ENCODE measurements at places on chromosomes 2 and 18.

DNA sequence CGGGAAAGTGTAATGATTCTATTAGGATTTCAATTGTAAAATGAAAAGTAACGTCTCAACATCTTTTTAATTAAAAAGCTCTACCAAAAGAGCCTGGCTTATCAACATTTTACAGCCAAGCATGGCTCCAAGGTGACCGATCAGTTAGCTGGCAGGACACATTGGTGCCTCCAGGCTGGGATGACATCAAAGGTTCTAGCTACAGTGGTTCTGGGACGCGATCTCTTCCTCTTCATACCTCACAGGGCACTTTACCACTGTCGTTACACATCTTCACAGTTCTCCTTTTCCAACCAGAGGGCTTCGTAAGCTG is 693 bp downstream of the ORC2 start:
- no peak for DNase-seq

- DNase-seq = no peak
Measured at GRCh38 chr2:69911985-69912563, 2.8 kb upstream of the MXD1 start.

- DNase-seq = peak; percentile 60
Measured at GRCh38 chr18:74963820-74964446, 245.0 kb downstream of the PTGR3 start.

GRCh38 chr18:54945576-54946125 is 13.6 kb downstream of the CCDC68 start:
- no peak for DNase-seq

- no peak for DNase-seq
Measured at GRCh38 chr2:96438589-96438988, 66.6 kb downstream of the NEURL3 start.

GRCh38 chr2:55133467-55134315 is 83.4 kb upstream of the RTN4 start:
- DNase-seq = no peak

GRCh38 chr2:157508676-157509075 is 64.8 kb upstream of the CYTIP start:
- DNase-seq = no peak

DNA sequence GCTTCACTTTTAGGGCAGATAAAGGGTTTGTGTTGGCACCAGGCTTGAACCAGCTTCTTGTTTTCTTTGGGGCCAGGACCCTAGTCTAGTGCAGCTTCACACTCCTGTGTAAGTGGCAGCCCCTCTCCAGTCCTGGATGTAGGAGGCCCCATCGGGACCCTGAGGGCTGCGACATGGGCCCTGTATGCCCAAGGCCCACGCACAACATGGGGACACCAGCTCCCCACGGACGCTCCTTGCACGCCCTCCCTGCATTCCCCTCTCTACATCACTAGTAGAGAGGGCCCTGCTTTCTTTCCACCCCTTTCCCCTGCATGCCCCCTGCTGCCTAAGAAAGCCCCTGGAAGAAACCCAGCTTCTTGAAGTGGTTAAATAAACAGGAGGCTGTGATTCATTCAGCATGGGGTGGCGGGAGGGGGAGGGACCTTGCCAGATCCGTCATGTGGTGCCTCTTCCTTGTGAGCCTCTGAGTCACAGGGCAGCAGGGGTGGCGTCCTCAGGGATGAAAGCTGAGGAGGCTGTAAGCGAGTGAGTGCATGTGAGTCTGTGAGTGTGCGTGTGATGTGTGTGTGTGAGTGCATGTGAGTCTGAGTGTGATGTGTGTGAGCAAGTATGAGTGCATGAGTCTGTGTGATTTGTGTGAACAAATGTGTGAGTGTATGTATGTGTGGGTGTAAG is 42.5 kb downstream of the COPS8 start:
- no peak for DNase-seq

DNA sequence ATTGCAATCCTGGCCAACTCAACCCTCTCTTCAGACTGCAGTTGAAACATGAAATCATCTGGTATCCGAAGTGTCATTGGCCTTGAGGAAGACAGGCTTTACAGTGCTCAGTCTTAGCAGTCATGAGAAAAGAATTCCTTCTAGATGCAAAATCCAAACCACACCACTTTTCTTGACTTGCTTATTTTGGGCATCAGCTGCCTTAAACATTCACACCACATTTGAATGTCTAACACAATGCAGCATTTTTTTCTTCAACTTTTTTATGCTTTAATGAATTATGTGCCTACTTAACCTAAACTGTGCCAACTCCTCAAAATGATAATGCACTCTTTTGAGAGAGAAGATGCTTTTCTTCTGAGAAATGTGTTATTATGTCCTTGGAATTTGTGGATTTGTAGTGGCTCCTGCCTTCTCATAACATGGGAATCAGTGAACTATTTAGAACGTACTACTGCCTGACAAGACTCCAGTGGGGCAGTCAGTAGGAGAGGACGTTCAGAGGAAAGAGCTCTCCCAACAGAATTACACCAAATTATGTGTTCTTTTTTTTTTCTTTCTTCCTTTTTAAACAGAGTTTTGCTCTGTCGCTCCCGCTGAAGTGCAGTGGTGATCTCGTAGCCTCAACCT is 3.2 kb upstream of the FAM98A start:
- DNase-seq = no peak

- DNase-seq = no peak
Measured at GRCh38 chr2:177275743-177276055, 11.2 kb upstream of the NFE2L2 start.

DNA sequence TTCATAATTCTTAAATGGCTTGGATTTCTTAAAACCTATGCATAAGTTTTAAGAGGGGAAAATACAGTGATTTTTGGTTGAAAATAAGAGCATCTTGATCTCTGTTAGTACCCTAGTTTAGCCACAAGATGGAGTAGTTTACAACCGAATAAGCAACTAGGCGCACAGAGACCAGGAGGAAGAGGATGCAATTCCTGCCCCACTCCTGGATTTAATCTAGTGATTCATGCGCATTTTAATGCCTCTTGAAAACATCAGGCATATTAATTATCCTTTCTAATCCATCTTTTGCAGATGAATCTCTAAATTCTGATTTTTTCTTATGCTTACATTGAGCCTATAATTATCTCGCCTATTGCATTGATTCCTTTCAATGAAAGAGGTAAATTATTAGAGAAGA is 76.7 kb downstream of the MRPS9 start:
- DNase-seq = no peak

DNA sequence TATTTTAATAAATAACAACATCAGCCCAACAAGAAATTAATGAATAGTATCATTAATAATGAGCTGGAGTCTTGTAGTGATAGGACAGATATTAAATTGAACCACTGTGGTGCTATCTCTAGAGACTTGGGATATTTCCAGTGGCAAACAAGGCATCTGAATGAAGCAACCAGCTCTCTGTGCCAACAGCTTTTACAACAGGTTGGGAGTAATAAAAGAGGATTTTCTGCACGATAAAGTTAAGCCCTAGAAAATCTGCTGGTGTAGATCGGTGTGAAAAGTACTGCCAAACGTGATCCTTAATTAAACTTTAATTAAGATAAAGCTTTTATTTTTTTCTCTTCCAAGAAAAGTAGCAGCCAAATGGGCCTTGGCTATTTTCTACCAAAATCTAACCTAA is 385.5 kb downstream of the NR4A2 start:
- peak; percentile 11 for DNase-seq

DNA sequence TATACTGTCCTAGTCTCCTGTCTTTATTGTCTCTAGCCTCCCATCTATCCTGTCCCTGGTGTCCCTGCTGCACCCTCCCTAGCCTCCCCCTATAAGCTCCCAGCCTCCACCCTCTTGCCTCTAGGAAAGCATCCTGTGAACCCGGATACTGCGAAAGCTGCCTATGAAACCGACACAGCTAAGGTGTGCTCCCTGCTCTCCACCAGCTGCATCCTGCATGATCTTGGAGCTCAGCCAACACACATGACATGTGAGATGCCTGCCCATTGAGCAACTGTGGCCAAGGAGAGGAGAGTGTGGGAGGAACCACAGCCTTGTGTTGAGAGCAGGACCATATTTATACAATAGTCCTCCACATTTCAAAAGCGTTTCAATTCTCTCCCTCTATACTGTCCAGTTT is 187.1 kb downstream of the ZBTB7C start:
- no peak for DNase-seq

DNA sequence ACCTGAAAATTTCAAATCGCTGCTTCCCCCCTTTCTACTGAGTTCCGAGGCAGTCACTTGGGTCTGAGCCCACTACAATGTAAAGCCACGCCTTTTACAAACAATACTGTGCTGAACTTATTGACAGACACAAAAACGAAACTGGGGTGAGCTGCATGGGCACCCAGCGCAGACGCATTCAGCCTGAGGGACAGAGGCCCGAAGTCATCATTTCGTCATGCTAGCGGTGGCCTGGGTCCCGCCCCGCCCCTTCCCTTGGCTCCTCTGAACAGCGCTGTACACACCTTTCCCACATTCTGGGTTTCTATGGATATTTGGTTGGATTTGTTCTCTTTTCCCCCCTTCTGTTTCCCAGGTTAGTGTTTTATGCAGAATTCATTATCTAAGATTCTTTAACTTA is 71.7 kb downstream of the EIPR1 start:
- no peak for DNase-seq

- no peak for DNase-seq
Measured at GRCh38 chr18:73848656-73849055, 299.0 kb downstream of the FBXO15 start.

GRCh38 chr2:229270551-229271410 is at the start of gene PID1:
PID1 (minus strand) TSS chr2:229271287; CDS start chr2:229271043, 244 bp downstream.
- no peak for DNase-seq

DNA sequence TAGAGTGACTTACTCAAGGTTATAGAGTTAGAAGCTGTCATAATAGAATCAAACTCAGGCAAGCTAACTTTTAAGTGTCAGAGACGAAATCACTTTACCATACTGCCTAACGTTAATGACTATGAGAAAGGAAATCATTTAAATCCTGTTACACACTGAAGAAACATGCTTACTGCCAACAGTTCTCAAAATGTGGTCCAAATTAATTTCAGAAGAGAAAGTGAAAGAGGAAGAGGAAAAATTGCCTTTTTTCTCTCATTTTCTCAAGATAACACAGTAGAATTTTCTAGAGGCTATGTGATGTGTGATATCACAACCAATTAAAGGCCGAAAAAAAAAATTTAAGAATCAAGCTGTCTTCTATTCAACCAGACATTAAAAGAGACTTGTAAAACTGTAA is 1362.7 kb upstream of the CHAC2 start:
- no peak for DNase-seq

DNA sequence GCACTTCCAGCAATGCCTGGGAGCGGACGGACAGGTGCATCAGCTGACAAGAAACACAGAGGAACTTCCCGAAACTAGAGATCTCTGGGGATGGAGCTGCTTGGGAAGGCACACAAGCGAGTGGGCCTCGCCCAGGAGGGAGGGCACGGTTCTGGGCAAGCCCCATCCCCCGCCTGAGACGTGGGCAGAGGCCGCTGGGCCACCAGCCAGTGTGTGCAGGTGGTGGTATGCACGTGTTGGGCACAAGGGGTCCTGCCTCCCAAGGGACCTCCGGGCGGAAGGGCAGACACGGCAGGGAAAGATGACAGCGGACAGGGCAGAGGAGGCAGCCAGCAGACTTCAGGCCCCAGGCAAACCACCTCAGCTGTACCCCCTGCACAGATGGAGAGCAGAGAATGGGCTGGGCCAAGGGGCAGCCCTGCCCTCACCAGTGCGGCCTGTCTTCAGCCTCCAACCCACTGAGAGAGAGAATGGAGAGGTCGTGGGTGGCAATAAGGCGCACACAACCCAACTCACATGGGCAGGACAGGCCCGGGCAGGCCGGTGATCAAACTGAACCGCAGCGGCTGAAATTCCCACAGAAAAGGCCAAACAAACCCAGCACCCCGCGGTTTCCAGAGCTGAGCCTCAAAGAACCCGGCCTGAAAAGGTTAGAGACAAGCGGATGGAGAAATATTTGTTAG is 51.2 kb downstream of the HDAC4 start:
- no peak for DNase-seq

DNA sequence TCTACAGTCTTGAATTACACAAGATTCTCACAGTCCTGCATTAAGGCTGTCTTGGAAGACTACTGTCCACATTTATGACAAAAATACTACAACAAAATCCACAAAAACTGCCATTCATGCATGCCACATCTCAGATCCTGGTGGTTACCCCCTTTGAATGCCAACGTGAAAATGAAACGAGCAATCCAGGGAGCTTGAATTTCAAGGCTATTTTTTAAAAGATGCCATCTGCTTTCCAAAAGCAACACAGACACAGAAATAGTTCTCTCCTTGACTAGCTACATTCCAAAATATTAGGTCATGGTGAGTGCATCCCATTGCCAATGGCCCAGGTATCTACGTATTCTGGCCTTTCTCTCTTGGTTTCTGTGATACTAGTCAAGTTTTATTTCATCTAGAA is 36.3 kb downstream of the IRS1 start:
- no peak for DNase-seq

GRCh38 chr2:137123226-137123625 is 357.9 kb downstream of the THSD7B start:
- DNase-seq = no peak

DNA sequence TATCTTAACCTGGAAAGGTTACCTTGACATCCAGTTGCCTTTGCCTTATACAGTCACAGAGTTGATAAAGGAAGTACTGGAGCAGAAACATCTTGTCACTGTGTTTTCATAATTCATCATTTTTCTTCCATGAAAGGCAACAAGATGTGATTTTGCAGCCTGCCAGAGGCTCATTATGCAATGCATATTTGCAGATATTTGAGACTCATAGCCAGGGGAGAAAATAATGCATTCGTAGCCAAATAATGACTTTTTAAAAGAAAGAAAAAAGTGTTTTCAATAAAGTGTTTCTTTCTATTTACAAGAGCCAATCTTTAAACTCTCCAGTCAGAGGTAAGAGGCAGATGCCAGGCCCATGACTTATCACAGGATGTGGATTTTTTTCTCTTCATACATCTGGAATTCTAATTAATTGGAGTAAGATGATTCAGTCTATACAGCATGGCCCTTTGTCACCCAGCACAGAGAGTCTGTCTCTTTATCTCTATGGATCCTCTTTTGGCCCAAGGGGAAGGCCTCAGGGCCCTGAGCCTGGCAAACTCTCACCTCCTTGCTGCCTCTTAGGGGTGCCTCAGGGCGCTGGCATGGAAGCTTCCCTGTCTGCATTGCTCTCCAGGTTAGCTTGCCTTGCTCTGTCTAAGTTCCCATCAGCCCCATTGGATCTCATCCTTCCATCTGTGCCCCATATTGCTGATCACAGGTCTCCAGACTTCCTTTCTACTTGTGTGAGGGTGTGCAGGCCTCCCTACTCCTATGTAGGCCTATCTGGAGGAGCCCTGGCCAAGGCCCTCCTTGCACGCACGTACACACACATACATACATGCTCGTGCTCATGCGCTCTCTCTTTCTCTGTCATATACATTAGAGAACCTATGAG is 247.7 kb downstream of the TPGS2 start:
- no peak for DNase-seq

GRCh38 chr2:191891656-191892055 is 44.8 kb upstream of the CAVIN2 start:
- DNase-seq = no peak

DNA sequence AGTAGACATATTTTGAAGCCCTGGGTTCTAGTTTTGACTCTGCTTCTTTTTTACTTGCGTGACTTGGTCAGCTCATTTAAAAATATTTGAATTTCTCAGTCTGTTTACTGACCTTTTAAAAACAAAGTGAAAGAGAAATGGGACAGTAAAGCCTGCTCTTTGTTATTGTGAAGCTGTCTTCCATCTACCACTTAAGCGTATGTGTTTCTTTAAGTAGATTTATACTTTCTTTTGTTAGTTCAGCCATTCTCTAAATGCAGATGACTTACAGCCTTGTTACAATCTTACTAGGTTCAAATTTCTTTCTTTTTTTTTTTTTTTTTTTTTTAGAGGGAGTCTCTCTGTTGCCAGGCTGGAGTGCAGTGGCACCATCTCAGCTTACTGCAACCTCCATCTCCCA is 79.5 kb downstream of the UBR3 start:
- no peak for DNase-seq

- peak; percentile 30 for DNase-seq
Measured at GRCh38 chr2:9179572-9180201, 26.9 kb upstream of the ASAP2 start.
